ENCODE measurements at places on chromosomes 12 and 14.

DNA sequence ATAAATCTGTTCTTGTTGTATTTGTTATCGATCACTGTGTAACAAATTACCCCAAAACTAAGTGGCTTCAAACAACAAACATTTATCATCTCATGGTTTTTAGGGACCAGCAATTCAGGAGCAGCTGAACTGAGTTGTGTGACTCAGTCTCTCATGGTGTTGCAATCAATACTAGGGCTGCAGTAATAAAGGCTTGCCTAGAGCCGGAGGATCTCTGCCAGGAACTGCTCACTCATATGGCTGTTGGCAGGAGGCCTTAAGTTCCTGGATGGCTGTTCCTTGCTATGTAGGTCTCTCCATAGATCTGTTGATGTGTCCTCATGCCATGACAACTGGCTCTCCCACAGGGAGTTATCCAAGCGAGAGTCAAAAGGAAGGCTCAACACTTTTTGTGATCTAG, 3.8 kb upstream of the PSMC6 start:
- no peak for DNase-seq

DNA sequence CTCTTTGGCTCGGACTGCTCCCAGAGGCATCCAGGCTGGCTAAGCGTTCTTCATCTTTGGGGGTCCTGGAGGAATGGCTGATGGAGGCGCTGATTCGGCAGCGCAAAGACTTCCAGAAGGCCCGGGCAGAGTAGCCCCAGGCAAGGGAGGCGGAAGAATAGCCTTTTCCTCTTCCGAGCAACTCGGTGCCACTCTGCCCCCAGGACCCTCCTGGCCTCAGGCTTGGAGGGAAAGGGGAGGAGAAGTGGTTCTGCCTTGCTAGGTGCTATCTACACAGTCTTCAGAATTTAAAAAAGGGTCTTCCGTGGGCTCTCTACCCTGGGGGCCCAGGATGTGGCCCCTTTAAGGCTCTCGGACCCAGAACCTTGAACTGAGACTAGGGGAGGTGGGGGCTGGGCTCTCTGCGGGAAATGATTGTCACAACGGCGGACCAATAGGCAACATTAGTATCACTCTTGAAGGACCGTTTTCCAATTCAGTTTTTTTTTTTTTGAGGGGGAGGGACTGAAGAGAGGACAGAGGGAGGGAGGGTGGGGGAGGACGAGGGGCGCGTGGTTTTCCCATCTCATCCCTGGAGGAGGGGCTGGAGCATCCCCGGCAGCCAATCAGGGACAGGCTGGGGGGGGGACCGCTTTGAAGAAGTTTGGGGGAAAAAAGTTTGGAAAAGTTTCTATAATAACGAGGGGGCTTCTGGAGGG, at the start of gene NFATC4:
Gene NFATC4, plus strand, starts transcription at position 671 of the 698 bp plus-strand sequence. CDS start 157 bp downstream, outside the sequence.
- DNase-seq: peak; percentile 98

GRCh38 chr12:124131659-124132058, 158.6 kb downstream of the ZNF664 start:
- peak; percentile 34 for DNase-seq

- peak; percentile 17 for DNase-seq
These were observed 253.7 kb downstream of the GRIN2B start for GRCh38 chr12:13727707-13728195.

DNA sequence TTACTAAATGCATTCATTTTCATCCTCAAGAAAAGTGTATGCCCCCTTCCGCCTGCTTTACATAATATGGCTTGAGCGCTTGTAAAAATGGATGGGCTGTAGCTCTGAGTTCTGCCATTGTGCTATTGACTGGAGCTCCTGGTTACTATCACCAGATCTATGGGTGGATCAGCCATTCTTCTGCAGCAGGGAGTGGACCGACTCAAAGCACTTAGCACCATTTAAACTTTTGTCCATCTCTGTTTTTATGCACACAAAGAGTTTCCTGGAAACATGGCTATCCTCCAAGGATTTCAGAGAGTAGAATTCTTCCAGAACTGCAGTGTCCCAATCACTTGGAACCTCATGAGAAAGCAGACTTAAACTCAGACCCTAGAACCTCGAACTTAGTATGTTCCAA, 4.5 kb upstream of the NUMB start:
- no peak for DNase-seq

- no peak for DNase-seq
These were observed 242.1 kb downstream of the CACNA1C start for GRCh38 chr12:2294651-2295475.

DNA sequence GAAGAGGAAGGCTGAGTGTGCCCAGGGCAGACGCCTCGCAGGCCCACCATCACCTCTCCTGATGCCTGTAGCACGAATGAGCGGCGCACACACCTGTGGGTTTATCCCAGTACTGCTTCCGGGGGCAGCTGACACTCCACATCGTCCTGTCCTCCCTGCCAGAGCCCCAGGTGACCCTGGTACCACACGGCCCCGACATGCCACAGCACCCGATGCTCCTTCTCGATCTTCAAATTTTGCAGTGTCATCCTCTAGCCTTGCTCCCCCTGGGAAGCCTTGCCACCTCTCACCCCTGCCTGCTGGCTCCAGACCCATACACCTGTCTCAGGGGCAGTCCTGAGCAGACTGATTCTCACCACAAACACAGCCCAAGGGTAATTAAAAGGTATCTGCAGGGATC, 40.6 kb downstream of the ANO2 start:
- no peak for DNase-seq

GRCh38 chr12:6041891-6042290, 82.6 kb downstream of the VWF start:
- no peak for DNase-seq

DNA sequence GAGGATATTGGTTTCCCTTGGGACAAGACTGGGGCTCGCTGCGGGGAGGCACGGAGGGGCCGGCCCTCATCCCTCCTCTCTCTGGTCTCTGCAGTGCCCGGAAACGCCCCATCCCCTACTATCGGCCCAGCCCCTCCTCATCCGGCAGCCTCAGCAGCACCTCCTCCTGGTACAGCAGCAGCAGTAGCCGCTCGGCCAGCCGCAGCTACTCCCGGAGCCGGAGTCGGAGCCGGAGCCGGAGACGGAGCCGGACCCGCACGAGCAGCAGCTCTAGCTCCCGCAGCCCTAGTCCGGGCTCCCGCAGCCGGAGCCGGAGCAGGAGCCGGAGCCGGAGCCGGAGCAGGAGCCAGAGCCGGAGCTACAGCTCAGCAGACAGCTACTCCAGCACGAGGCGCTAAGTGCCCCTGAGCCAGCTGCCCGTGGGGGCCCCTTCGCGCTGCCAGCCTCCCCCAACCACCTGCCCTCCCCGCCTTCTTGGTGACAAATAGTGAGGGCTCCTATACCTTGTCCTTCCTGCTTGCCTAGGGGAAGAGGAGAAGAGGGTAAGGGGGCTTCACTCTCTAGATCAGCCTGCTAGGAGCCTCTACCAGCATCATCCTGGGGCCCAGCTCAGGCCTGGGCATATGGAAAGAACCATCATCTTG, 22.2 kb upstream of the HSPB8 start:
- peak; percentile 84 for DNase-seq

DNA sequence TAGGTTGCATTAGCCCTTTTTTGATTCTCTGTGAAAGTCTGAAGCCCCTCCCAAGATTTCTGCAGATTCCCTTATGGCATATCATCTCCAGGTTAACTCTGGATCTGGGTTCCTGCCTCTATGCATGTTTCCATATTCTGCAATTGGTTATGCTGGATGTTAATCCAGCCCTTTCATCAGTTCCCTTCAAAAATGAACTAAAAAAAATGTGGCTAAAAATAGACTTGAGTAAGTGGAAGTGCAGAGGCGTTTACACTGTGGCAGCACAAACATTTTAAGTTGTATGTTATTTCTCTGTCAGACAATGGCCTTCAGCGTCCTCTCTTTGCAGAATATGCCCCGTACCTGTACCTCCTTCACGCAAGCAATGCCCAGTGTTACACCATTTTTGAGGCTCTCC, 11.4 kb downstream of the MGST1 start:
- DNase-seq: no peak

DNA sequence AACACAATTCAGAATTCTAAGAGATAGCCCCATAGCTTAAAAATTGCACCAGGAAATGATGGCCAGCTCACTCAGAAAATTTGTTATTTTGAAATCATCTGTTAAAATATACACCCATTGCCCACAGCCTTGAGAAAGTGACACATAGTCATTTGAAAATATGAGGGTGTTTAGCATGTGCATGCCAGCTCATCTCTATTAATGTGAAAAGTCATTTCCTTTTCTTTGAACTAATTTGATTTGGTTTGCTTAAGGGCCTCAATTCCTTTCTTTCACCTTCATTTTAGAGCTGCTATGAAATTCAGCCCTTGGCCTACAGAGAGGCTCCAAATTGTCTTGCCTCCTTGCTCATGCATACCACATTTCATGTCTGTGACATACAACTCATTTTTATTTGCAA, 241.4 kb downstream of the PHLDA1 start:
- DNase-seq: no peak

- DNase-seq: no peak
These were observed 17.7 kb upstream of the CD27 start for GRCh38 chr12:6426882-6427671.

- DNase-seq: no peak
These were observed 73.7 kb downstream of the SERPINA3 start for GRCh38 chr14:94685681-94686485.

DNA sequence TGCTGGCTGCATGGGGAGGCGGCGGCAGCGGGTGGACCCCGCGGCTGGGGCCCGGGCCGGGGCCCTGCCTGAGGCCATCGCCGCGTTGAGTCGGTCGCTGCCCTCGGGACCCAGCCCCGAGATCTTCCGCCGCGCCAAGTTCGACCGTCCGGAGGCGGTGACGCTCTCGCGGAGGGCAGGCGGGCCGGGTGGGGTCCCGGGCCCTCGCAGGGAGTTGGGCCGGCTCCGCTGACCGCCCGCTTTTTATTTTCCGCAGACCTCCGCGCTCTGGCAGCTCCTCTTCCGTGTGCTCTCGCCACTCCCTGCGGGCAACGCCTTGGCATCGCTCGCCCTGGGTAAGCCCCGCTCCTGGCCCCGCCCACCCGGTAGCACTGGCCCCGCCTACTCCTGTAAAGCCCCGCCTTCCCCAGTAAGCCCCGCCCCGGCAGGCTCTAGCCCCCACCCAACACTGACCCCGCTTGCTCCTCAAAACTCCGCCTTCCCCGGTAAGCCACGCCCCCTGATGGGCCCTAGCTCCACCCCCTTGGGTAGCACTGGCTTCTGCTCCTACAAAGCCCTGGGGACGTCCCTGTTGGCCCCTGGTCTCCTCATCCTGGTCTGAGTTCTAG, 424 bp downstream of the TEDC1 start:
- DNase-seq: peak; percentile 71

DNA sequence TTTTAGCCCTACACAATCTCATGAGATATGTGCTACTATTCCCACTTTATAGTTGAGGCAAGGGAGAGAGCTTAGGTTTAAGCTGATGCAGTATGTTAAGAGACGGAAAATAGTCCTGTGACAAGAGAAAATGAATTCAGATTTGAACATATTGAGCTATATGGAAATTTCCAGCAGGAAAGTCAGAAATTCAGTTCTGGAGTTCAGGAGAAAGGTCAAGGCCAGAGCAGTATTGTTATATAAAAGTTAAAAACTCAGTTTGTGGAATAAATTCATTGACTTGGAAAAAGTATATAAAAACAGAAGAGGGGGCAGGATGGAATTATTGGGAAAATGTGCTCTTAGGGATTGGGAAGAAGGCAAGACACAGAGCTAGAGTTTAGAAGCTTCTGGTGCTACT, 167.0 kb upstream of the GZMB start:
- DNase-seq: no peak

DNA sequence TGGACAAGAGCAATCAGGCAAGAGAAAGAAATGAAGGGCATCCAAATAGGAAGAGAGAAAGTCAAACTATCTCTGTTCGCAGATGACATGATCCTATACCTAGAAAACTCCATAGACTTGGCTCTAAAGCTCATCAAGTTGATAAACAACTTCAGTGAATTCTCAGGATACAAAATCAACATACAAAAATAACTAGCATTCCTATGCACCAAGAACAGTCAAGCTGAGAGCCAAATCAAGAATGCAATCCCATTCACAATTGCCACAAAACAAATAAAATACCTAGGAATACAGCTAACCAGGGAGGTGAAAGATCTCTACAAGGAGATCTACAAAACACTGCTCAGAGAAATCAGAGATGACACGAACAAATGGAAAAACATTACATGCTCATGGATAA, 417.5 kb upstream of the ATP2B1 start:
- peak; percentile 10 for DNase-seq

DNA sequence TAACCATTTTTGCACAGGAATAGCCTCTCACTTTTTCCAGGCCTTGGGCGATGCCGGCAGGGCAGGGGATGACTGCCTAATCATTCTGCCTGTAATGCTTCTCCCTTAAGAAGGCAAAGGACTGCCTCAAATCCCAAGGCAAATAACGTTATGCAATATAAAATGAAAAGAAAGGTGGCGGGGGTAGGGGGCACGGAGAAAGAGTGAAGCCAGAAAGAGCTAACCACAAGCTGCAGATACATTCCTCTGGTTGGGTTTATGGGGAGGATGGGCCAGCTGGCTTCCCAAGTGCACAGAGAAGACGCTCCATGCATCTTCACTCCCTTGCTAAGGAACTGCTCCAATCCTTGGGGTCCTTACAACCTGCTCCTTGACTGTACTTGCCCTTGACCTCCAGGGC, 229.5 kb downstream of the FOXN3 start:
- DNase-seq: no peak

GRCh38 chr12:78038986-78039385, 208.3 kb downstream of the NAV3 start:
- no peak for DNase-seq

- no peak for DNase-seq
These were observed 420.4 kb upstream of the DCN start for GRCh38 chr12:91603060-91603459.

GRCh38 chr14:29885988-29886387, 41.7 kb downstream of the PRKD1 start:
- DNase-seq: no peak

GRCh38 chr12:115873451-115874082, 403.9 kb downstream of the MED13L start:
- no peak for DNase-seq

DNA sequence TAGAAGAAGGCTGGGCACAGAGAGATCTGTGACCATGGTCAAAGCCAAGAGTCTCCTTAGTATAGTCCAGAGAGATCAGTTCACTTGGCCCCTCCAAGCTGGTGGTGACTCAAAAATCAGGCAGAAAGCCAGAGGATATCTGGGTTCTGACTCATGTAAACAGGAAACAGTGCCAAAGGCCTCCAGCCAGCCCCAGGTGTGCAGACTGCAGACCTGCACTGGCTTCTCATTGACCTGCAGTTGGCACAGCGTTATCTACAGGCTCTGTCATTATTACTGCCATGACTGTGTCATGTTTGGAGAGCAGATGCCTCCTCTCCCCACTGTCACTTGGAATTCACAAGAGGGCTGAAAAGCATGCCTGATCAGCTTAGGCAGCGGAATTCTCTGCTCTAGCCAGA, 295.7 kb upstream of the PRKD1 start:
- DNase-seq: peak; percentile 54
